ENCODE measurements at places on chromosomes 4 and X.
A peak's percentile ranks its signal among the peaks of the same experiment; 100 is the strongest.

DNA sequence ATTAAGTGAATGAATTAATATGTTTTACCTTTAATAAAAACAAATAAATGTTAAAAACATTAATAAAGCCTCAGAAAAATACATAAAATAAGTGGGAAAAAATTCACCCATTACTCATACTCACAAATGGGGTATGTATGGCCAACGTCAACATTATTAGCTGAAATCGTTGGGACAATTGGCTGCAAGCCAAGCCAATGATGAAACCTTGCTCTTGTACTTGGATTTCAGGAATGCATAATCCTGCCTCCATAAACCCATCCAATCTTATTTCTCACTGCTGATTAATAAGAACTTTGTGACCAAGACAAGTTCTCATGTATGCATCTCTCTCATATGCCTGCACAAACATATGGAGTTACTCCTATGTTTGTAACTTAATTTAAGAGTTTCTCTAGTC, 35.3 kb upstream of the ADAMTS3 start:
- no peak for DNase-seq

GRCh38 chr4:82905205-82905604, 4.7 kb downstream of the THAP9 start:
- DNase-seq, result no peak

DNA sequence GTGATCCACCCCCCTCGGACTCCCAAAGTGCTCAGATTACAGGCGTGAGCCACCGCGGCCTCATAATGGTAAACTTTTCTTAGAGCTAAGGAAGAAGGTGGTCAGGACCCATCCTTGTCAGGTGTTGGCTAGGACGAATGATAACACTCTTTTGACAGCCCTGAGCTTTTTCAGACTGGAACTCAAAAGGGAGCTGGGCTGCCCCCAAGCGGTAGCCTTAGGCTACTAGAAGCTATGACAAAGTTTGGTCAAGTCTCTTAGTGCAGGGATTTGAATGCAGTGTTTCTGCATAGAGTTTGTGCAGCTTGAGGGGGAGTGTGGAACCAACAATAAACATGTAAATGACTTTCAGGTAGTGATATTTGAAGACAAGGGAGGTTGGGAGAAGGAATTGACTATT, 11.8 kb upstream of the HSD17B10 start:
- peak; percentile 1 for DNase-seq

GRCh38 chrX:80423744-80424143, 3.5 kb downstream of the TENT5D start:
- no peak for DNase-seq

GRCh38 chrX:53330331-53330730, 48.9 kb upstream of the IQSEC2 start:
- no peak for DNase-seq

DNA sequence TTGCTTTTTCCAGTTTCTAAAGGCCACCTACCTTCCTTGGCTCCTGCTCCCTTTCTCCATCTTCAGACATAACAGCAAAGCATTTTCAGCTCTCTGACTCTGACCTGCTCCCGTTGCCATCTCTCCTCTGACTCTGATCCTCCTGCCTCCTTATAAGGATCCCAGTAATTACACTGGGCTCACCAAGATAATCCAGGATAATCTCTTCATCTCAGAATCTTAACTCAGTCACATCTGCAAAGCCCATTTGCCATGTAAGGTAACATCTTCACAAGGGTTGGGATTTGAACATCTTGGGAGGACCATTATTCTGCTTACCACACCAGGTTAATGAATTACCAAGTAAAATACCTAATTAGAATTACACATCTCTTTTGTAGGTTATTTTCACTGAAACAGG, 41.3 kb upstream of the MAGED1 start:
- no peak for DNase-seq

DNA sequence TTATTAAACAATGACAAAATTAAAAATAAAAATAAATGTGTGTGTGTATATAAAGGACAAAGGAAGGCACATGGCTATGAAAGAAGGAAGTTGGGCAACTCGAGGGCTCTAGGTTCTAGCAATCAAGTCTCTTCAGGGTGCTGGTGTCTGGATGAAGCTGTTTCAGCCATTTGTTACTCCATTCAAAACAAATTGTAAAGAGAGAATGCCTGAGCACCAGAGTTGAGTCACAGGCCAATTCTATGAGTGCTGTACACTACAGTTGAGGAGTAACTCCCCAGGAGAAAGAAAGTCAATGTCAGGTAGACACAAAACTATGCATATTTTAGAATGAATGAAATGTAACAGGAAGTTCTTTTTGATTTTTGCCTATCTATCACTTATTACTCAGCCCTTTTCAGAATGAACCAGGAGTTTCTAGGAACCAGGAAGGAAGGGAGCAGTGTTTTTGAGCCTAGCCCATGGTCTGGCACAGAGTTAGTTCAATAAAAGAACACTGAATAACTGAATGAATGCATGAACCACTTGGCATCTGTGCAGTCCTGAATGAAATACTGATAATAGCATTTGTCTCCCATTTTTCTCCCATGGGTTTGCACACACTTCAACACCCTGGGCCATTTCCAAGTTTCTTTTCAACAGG, 151.7 kb upstream of the CPEB2 start:
- no peak for DNase-seq

- DNase-seq, result no peak
Observed at GRCh38 chr4:5780831-5781480, 70.0 kb downstream of the EVC start.

- no peak for DNase-seq
Observed at GRCh38 chrX:154030266-154030665, 10.6 kb upstream of the IRAK1 start.

DNA sequence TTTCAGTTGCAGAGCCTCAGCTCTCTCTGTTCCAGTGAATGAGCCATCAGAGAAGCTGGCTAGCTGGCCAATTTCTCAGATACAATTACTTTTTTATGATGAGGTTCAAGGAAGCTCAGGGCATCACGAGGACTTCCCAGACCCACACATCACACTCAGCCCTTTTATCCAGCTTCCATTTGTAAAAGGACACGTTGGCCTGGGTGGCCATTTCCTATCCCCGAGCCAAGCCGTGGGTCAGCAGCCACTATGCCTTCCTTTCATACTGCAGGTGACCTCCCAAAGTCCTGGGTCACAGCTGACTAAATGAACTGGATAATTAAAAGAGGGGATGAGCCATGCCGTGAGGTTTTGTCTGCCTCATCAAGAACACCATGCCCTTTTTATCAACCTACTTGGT, 236.9 kb upstream of the PPARGC1A start:
- no peak for DNase-seq

GRCh38 chrX:64151911-64152310, 53.6 kb downstream of the AMER1 start:
- DNase-seq, result no peak

DNA sequence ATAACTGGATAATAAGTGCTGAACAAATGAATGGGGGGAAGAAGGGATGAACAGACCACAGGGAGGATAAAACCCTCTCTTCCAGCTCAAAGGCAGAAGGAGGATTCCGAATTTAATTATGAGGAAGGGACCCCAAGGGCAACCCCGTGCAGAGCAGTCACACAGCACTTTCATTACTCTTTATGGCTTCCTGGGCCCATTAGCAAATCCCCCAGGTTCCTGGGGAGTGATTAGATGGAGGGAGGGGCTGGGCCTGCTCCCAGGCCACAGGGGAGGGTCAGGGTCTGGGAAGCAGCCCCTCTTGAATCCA, 67.1 kb downstream of the PPP2R2C start:
- no peak for DNase-seq

- no peak for DNase-seq
Observed at GRCh38 chr4:70236125-70236524, 6.3 kb upstream of the CSN3 start.

DNA sequence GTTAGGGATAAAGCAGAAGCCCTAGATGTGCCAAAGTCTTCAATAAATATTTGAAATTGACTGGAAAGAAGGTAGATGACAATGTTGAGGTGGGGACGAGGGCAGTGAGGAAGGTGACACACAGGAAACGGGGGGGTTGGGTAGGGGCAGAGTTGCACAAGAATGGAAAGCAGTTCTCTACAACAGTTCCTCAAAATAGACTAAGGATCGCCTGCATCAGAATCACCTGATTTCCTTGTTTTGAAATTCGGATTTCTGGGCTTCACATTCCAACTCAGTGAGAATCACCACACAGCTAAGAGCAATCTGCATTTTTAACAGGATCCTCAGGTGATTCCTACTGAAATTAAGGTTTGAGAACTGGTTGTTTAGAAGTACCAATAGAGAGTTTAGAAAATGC, 70.6 kb downstream of the ARFIP1 start:
- DNase-seq, result no peak

GRCh38 chr4:164039482-164039881, 545.0 kb downstream of the TMA16 start:
- no peak for DNase-seq

GRCh38 chr4:179465131-179465797, 2023.0 kb upstream of the AGA start:
- no peak for DNase-seq

DNA sequence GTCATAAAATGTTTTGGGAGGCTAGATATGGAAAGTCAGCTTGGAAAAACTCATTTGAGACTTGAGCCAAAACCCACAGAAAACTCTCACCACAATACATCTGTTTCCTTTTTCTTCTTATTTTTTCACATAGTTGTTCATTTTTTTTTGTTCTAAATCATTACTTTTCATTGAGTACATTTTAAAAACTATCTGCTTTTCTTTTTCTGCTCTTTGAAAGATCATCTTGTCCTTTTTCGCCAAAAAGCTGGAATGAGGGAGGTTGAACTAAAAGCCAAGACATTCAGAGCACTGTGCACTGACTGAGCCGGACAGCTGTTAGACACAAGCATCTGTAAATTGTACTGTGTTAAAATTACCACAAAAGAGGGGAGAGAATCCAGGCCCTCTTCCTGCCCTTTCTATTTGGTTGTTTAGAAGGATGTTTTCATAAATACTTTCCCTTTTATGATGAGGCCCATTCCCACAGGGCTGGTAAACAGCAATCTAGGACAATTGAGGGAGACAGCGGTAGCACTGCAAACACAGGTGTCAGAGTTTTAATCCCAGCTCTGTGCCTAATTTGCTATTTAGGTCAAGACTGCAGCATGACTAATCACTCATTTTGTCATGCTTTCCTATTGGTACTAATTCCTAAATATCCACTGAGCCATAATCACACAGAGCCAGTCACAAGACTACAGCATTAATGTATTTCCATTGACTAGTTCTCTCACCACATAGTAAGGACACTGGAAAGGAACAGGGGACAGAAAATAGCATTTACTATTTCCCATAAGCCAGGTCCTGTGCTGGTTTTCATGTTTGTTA, 7.3 kb upstream of the RNF150 start:
- DNase-seq, result no peak

DNA sequence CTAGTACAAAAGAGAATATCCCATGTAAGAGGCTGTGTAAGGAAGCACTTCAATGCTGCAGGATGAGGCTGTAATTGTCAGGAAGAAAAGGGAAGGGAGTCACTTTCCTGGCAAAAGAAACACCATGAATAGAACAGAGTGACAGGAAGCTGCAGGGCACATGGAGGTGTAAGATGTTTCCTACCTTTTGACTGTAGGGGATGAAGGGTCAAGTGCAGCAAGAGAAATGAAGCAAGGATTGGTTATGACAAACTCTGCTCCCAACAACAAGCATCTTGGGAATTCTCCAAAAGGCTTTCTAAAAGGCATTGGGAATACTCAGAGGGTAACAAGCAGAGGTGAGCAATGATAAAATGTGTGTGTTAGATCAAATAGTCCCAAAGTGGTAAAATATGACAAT, 74.3 kb upstream of the NPY2R start:
- DNase-seq, result no peak

GRCh38 chr4:120816296-120816965, 106.1 kb downstream of the PRDM5 start:
- no peak for DNase-seq

- no peak for DNase-seq
Observed at GRCh38 chr4:6250984-6251295, 18.7 kb upstream of the WFS1 start.

DNA sequence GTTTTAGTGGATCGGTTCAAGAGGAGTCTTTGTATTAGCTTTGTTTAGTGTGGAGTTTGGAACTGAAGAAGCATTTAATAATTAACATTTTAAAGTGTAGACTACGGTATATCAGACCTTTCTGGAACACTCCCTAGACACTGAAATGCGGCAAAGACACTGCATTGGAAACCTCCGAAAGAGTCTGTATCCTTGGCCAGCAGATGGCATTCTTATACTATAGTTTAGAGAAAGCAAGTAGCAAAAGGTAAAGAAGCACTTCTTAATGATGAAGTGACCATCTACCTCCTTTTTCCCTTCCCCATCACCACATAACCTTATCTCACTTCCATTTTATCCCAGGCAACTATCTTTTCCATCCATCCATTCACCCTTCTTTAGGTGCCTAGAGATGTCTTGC, 7.6 kb downstream of the FABP2 start:
- peak; percentile 32 for DNase-seq

DNA sequence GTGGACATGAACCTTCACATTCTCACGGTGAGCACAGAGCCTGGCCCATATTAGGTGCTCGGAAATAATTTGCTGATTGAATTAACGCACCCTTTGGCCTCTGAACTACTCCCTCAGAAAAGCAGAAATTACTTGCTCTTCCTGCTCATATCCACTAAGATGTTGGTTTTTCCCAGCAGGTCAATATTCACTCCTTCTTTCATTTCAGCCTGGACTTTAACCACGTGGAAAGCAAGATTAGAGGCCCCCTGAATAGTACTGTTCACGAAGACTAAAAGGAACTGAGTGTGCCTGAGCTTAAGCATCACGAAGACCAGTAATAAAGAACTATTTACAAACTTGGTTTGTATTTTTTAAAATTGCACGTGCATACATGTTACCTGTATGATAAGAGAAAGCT, 9.9 kb downstream of the MTNR1A start:
- DNase-seq, result no peak

- DNase-seq, result no peak
Observed at GRCh38 chr4:38591617-38592337, 72.2 kb upstream of the KLF3 start.

GRCh38 chrX:113287761-113288160, 447.1 kb upstream of the AMOT start:
- no peak for DNase-seq

GRCh38 chr4:8245884-8246833, 23.4 kb upstream of the HTRA3 start:
- DNase-seq, result no peak

GRCh38 chrX:646228-646495, 15.6 kb downstream of the SHOX start:
- DNase-seq, result no peak

GRCh38 chr4:2322841-2323240, 60.9 kb upstream of the MXD4 start:
- DNase-seq, result peak; percentile 0

- no peak for DNase-seq
Observed at GRCh38 chr4:169164669-169165415, 105.9 kb downstream of the SH3RF1 start.

GRCh38 chr4:182369211-182369610, 126.0 kb downstream of the TENM3 start:
- no peak for DNase-seq

- DNase-seq, result no peak
Observed at GRCh38 chr4:57405359-57405758, 295.2 kb upstream of the IGFBP7 start.

DNA sequence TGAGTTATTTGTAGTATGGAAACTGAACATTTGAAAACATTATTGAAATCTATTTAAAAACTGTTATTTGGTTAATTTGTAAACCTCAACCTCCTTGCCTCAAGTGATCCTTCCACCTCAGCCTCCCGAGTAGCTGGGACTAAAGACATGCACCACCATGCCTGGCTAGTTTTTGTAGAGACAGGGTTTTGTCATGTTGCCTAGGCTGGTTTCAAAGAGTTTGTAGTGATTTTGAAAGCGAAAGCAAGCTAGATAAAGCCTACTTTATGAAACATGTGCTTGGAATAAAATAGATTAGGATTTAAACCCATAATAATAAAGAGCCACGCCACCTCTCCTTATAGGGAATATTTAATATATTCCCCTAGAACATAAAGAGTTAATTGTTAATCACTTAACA, 23.5 kb downstream of the ARSJ start:
- DNase-seq, result no peak

Data from NCI-H2171 treated with DMSO at 0.1 percent for 48 hours (cell line).